ENCODE measurements at places on chromosomes 5 and 9.

DNA sequence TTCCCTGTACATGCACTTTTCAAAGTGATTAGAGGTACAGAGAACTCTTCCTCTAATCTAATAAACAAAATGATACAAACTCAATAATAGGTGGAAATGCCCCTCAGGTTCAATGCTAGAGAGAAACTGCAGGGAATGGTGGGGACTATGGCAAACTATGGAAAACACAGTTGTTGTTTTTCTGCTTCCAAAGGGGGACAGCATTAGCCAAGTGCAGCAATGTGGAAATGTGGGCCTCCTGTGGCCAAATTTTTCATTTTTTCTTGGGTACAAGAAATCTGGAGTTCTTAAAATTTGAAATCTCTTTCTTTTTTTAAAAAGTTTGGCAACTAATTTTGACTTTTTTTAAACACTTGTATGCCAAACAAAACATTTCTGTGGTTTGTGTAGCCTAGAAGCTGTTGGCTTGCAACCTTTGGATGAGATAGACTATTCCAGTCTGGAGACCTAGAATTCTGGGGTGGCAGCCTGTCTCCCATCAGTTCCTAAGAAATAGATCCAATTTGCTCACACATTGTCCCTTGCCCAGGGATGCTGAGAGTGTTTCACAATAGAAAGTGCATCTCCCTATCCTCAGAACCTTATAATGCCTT is 218.6 kb downstream of the PAPPA start:
- no peak for DNase-seq

DNA sequence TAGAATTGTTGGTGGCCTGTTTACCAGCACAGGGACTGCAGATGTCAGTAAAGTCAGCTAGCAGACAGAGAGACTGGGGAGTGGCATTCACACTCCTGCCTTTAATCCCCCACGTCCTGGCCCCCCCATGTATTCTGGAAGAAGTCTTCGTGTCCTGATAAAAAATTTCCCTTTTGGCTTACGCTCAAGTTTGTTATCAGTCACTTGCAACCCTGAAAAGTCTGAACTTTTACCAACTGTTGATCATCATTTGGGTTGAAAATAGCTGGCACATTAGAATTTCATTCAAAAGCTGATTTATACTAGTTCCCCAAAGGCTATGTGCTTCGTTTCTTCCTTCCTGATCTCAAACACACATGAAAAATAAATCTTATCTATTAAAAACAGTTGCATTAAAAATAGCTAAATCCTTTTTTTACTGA is 5.8 kb upstream of the CRHBP start:
- no peak for DNase-seq

DNA sequence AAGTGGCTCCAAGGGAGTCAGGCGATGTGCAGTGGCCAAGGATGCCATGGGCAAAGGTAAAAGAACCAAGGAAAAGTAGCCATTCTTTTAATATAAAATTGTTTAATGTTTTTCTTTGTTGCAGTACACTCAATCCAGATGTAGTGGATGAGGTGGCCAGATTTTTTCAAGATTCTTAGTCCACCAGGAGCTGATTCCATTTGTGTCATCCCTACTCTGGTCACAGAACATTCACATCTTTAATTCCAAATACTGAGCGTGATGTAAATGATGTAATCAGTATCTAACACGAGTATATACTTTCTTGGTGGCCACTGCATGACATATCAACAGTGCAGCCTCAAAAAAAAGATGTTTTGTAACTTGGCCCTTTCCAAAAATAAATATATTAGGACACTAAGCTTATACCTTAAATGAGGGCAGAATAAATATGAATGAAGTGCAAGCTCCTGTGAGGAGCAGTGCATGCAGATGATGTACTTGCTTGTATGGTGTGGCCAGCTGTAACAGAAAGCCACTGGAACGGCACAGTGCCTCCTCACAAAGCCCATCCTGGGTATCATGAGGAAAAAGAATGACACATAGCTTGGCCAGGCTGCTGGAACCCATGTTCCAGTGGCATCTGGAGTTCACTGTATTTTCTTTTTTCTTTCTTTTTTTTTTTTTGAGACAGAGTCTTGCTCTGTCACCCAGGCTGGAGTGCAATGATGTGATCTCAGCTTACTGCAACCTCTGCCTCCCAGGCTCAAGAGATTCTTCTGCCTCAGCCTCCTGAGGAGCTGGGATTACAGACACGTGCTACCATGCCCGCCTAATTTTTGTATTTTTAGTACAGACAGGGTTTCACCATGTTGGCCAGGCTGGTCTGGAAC is 6.5 kb upstream of the SPATA24 start:
- DNase-seq = no peak

GRCh38 chr9:30846651-30847050 is 1537.8 kb upstream of the ACO1 start:
- DNase-seq = no peak

DNA sequence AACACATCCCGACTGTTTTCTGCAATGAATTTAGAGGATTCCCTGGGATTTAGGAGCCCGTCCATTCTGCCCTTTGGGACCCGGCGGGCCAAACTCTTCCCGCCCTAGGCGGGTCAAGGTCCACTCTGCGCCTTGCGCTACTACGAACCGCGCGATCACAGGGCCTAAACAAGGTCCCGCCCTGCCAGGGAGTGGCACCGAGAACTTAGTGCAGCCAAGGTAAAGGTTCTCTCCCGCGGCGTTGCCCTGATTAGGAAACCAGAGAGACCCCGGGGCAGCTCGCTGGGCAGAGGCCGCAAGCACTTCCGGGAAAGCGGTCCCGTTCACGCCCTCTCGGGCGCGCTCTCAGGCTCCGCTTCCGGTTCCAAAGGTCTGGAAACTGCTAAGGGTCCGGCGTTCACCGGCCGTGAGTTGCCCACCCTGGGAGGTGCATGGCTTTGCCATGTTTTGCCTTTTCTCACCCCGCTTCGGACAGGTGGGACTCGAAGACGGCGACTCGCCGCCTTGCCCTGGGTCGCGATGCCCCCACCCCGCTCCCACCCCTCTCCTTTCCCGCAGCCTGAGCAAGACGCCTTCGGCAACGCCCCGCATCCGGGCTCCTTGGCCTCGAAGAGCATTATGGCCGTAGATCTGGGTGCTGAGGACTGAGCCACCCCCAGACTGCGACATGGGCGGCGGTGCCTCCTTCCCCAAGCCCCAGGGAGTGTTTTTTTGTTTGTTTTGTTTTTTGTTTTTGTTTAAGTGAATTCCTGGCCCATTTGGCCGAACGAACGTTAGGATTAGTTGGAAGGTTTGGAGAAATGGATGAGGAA is 23.4 kb downstream of the HNRNPK start:
- DNase-seq = peak; percentile 5

DNA sequence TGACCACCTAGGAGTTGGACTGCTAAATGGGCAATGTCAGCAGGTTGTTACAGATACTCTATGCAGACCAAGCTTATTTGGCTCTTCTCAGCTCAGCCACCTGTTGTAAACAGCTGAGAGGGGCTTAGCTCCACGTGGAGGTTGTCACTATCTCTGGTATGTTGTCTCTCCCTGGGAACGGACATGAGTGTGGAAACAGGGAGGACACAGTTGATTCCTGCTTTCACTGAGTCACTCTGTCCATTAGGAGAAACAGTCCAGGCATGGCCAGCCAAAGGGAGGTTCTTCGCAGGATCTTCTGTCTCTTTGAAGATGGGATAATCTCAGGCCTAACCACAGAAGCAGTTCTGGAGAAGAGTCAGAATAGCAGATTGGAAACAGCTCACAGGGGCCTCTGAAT is 121.2 kb downstream of the PALM2AKAP2 start:
- no peak for DNase-seq

DNA sequence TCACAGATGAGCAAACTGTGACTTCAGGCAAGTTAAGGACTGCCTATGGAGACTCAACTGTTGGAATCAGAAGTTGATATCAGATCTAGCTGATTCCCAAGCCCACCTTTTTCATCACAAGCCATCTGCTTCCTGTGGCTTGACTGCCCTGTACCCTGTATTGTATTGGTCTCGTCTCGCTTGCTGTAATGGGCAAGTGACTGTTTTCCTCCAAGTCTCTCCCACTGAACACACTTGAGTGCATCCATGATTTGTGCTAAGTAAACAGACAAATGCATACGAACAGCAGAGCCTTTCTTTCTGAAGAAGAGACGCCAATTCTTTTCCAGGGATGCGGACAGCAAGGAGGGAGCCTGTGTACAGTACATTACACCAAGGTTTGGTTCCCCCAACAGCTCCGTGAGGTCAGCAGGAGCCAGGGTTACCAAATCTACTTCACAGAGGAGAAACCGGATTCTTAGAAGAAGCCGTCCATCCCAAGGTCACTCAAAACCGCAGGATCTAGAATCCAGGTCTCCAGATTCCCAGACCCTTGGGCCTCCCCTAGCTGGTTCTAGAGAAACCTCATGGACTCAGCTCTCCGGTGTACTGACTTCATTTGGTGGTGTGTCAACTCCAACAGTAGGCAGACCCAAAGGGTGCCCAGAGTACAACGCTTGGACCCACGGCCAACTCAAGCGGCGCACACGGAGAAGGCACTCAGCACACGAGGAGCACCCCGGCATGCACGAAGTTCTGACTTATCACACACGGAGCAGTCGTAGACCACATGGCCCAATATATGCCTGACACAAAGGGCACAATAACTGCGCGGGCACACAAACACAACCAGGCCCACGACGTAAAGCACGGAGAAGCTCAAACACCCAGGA is 1.1 kb downstream of the BAG1 start:
- DNase-seq = no peak

DNA sequence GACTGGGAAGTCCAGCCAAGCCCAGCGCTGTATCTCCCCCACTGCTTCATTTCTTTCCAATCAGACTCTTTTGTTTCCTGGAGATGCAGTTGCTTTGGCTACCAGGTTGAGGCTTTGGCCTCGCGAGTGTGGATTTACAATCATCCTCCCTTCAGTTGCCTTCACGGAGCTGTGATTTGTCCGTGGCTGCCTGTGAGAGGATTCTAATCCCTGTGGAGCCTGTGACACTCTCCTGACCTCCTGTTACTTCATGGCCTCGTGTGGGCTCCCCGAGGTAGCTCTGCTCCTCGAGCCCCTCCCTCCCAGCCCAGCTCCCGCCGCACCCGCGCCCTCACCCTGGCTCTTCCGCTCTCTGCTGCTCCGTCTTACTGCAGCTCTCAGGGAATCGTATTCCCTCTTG is 107.2 kb upstream of the STC2 start:
- DNase-seq = no peak

DNA sequence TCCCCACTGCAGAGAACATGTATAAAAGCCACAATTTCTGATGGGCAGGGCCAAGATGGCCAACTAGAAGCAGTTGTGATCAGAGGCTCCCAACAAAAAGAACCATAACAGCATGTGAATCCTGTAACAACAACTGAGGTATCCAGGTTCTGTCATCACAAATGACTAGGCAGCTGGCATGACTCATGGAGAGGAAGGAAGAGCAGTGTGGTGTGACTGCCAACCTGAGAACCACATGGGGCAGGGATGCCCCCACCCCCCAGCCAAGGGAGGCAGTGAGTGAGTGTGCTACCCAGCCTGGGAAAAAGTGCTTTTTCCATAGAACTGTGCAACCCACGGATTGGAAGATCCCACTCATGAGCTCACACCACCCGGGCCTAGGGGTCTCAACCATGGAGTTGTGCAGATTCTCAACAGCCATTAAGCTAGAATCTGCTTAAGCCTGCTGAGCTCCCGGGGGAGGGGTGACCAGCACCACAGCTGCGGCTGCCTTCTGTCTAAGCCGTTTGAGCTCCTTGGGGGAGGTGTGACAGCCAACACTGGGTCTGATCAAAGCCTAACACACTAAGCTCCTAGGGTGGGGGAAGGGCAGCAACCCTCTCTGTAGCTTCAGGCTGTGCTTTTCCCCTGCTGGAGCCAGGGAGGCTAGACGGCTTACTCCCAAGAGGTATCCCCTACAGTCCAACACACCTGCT is 80.1 kb upstream of the DMAC1 start:
- DNase-seq = peak; percentile 94

DNA sequence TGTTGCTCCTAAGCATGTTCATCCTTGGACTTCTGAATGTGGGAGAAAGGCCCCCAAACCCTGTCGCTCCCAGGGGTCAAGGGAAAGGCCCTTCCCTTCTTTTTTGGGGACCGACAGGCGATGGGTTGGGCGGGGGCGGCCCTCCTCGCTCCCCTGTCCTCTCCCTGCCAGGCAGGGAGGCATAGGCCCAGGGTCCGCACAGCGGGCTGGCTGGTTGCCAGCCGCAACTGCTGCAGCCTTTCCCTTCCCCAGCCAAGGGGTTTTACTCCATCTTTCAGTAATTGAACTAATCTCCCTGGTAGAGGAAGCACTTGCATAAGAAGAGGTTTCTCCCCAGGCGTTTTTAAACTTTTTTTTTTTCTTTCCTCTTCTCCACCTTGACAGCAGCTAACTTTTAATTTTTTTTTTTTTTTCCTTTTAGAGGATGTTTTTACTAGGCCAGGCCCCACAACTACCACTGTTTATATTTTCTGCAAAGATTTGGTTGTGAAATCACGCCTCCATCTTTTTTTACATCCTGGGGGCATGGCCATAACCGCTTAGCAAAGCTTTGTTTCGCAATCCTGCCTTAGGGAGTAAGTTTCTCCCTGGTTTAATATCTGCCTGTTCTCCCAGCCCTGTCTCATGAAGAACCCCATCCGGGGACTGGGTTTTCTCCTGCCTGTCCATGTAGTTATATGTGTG is 216.9 kb upstream of the ZNF608 start:
- DNase-seq = no peak

GRCh38 chr9:97293818-97294217 is 13.6 kb upstream of the CCDC180 start:
- DNase-seq = no peak

- no peak for DNase-seq
Measured at GRCh38 chr9:16132513-16132912, 579.7 kb downstream of the CCDC171 start.

DNA sequence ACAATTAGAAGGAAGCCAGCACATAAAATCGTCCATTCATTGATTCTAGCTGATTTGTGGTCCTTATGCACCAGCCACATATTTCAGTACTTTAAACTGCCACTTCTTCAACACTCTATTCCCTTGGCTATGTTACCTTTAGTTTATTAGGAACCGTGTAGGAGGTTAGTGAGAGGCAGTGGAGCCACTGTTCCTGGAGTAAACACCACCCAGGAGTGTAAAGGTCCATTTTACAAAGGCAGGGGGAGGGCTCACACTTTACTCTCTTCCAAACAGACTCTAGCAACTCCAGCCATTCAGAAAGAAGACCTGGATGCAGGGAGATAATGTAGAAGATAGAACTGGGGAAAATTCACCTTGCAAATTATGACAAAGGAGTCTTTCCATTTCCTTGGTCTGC is 170.2 kb upstream of the RPS23 start:
- DNase-seq = no peak

DNA sequence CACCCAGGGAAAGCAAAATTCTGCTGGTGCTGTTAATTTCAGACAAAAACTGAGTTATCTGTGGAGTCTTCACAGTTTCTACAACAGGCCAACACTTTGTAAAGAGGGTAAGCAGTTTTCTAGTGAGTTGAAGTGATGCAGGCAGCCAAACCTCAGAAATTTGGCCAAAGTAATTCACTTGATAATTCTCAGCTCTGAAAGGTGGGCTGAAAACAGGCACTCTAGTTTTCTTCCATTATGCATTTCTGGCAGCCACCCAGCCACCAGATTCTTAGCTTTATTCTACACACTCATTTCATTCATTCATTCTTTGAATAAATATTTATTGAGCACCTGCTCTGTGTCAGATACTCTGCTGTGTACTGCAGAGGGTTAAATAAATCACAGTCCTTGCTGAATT is 184.2 kb downstream of the RAB3C start:
- DNase-seq = no peak

- DNase-seq = no peak
Measured at GRCh38 chr5:10611290-10611689, 47.4 kb downstream of the ANKRD33B start.

GRCh38 chr5:34976347-34976746 is 47.0 kb downstream of the DNAJC21 start:
- DNase-seq = no peak

GRCh38 chr5:139676951-139677735 is 29.0 kb downstream of the CXXC5 start:
- DNase-seq = no peak

Data from NCI-H524 treated with DMSO at 0.1 percent for 48 hours (cell line).